ENCODE measurements at places on chromosomes 5 and 9.

- no peak for DNase-seq
Measured at GRCh38 chr9:134406366-134407120, 80.3 kb downstream of the RXRA start.

- peak; percentile 29 for DNase-seq
Measured at GRCh38 chr9:649128-650074, 192.1 kb upstream of the DMRT1 start.

GRCh38 chr9:134286471-134287245, 39.6 kb upstream of the RXRA start:
- DNase-seq, result no peak

- no peak for DNase-seq
Measured at GRCh38 chr5:98428806-98429205, 344.7 kb upstream of the RGMB start.

DNA sequence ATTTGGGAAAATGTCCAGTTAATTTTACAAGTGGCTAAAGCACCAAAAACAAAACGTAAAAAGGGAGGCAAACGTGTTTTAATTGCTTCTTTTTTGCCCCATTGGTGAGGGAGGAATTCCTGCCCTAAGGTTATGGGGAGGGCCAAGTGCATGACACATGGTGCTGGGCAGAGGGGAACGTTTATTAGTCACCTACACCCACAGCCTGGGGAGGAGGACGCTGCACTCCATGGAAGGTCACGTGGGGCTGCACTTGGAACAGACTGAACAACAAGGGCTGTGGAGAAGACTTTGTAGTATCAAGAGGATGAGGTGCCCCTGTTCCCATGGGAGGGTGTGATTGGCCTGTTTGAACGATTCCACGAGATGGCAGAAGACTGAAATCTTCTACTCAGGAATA, 13.7 kb upstream of the ADAMTS16 start:
- no peak for DNase-seq

DNA sequence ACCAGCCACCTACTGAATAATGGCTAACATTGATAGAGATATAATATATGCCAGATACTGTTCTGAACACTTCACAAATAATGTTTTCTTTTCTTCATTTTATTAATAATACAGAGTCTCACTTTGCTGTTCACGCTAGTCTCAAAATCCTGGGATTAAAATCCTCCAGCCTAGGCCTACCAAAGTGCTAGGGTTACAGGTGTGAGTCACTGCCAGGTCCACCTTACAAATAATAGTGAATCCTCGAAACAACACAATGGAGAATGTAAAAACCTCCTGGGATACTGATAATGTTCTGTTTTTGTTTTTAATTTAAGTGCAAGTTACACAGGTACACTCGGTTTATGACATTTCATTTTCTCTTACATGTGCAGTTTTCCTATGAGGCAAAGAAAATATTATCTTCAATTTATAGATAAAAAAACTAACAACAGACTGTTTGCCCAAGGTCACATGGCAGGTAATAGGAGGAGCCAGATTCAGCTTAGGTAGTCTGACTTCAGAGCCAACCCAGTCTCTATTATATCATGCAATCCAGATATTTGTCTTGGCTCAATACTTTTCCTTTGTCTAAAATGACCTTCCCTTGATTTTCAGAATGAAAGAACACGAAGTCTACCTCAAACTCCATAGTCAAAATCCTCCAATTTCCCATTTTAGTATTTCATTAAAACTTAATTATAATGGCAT, 7.8 kb downstream of the ZFR start:
- no peak for DNase-seq

DNA sequence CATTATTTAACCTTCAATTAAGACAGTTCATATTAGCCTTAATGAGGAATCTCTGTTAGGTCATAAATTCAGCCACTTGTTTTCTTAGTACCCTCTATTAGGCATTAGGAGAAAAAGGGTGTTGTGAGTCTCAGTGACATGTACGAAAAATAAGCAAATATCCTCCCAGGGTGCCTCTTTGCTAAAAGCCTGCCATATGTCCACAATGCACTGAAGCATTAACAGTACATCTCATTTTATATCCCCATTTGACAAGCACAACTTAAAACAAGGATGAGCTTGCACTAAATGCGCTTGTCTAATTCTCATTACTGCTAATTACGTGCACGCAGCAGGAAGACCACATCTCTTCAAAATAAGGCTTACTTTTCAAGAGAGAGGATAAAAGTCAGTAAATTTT, 48.4 kb upstream of the SRFBP1 start:
- DNase-seq, result no peak

GRCh38 chr5:40945111-40945510, 35.8 kb downstream of the C7 start:
- no peak for DNase-seq

GRCh38 chr9:107894572-107895261, 405.1 kb upstream of the KLF4 start:
- no peak for DNase-seq

DNA sequence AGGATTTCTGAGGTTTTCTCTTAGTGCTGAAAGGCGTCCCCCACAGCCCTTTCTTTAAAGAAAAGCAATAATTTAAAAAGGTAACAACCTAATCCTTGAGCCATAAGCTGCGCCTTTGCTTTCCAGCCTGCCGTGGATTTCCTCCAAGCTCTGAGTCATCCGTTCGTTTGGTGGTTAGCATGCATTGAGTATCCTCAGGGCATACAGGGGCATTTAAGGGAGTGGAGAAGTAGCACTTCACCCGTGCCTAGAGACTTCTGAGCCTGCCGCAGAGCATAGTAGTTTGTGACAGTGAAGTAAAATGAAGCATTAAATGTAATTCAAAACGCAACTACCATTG, 892 bp upstream of the TNC start:
- no peak for DNase-seq

- DNase-seq, result no peak
Measured at GRCh38 chr5:90182726-90183125, 226.8 kb downstream of the CETN3 start.

DNA sequence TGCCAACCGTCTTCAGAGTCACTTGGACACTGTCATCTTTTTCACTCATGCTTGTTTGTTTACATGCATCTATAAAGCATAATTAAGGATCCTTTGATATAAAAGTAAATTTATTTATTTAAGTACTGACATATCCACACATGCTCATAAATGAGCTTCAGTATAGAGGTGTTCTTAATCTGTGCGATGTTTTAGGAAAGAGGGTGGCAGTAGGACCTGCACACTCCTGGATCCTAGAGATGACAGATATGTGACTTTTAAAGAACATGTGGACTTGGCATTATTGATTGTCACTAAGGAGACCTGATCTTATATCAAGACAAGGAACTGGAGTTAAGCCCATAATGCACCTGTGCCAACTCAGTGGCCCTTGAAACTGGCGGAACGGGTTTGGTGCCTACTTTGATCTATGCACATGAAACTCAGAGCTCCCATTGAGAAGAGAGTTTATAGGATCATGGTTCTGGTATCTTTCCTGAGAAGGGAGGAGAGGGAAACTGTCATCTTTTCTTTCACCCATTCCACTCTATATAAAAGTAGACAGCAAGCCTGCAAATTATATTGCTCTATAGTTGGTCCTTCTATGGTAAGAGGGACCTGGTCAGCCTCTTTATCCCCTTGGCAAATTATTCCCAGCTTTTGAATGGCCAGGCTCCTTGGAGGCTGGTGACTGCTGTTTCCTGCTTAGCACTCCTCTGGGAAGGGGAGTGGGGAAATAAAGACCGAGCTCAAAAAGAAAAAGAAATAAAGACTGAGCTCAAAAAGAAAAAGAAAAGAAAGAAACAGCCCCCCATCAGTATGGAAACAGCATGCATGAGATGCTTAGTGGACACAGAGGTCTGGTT, 57.8 kb upstream of the LIFR start:
- no peak for DNase-seq

DNA sequence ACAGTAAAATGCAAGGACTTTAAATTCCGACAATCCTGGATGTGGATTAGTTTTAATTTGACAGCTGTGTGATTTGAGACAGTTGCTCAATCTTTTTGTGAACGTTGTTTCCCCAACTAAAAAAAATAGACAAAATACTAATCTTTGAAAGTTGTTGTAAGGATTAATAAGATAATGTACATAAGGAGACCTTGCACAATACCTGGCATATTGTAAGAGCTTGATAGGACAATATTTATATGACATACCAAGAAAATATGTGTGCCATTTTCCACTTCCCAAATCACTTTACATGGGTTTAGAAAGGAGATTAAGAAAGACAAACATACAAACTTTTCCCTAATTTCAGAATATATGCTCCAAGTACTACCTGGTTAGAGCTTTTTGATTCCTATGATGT, 25.3 kb downstream of the ARRDC3 start:
- DNase-seq, result no peak

DNA sequence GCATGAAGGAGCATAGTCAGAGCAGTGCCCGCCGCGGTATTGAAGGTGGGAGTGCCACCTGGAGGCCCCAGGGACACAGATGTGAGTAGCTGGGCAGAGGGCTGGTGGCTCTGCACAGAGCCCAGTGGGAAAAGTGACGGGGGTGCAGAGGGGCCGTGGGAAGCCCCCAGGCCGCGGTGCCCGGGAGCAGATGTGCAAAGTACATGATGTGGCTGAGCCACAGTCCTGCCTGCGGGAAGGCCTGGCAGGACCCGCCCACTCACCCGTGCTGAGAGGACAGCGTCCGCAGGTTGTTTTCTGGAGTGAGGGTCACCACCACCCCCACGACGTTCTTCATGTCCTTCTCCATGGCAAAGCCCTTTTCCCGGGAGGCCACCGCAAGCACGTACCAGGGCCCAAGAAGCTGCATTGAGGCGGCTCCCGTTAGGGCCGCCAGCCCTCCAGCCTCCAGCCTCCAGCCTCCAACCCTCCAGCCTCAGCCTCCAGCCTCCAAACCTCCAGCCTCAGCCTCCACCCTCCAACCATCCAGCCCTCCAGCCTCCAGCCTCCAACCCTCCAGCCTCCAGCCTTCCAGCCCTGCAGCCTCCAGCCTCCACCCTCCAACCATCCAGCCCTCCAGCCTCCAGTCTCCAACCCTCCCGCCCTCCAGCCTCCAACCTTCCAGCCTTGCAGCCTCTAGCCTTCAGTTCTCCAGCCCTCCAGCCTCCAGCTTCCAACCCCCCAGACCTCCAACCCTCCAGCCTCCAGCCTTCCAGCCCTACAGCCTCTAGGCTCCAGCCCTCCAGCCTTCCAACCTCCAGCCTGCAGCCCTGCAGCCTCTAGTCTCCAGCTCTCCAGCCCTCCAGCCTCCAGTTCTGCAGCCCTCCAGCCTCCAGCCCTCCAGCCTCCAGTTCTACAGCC, 914 bp downstream of the LCN6 start:
- no peak for DNase-seq

DNA sequence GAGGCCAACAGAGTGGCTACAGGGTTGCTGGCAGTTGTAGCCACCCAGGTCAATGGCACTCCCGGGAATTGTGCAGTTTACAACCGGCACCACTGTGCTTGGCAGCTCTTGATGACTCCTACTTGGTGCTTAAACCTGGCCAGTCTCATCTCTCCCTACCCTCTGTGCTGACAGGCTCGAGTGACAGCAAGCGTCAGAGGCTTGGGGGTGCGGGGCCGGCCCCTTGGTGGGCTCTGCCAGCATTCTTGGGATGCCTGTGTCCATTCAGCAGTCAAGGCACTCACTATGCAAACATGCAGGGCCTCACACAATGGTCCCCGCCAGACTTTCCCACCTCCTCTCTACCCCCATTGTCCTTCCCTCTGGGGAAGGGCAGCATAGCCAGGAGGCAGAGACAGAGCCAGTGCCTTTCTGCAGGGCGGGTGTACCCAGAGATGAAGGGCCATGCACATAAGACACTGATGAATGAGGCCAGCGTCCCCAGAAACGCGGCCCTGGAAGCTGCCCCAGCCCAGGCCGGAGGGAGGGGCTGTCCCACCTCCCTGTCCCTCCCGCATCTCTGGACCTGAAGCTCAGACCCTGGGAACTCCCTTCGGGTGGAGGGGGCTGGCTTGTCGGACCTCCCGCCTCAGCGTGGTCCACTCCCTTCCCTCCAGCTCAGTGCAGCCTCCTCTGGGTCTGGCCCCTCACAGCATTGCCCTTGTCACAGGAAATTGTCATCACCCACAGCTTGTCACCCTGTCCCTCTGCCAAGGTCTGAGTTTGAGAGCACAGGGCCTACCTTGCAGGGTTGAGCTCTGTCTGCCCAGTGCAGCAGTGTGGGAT, 26.4 kb upstream of the NOTCH1 start:
- DNase-seq, result peak; percentile 97

GRCh38 chr5:177547736-177548135, 6.6 kb downstream of the FAM193B start:
- no peak for DNase-seq

DNA sequence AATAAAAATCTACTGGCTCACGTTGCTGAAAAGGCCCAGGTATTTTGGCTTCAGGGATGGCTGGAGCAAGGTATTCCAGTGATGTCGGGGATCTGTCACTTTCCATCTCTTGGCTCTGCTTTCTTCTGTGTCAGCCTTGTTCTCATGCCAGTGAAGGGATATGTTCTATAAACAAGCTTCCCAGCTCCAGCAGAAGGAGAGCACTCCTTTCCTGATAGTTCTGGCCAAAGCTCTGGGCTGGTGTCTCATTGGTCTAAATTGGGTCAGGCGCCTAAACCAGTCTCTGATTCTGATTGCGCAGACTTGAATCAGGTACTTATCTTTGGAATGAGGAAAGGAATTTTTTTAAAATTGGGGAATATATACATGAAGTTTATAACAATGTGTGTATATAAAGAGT, 5.1 kb downstream of the SNX30 start:
- DNase-seq, result no peak

DNA sequence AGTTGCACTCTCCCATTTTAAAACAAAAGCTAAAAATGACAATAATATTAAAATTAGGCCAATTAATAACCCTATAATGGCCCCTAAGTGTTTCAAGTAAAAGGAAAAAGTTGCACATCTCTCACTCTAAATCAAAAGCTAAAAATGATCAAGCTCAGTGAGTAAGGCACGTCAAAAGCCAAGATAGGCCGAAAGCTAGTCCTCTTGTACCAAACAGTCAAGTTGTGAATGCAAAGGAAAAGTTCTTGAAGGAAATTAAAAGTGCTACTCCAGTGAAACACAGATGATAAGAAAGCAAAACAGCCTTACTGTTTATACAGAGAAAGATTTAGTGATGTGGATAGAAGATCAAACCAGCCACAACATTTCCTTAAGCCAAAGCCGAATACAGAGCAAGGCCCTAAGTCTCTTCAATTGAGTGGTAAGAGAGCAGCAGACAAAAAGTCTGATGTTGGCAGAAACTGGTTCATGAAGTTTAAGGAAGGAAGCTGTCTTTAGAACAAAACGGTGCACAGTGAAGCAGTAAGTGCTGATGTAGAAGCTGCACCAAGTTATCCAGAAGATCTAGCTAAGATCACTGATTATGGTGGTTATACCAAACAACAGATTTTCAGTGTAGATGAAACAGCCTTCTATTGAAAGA, 144.1 kb upstream of the ACOT12 start:
- DNase-seq, result no peak

DNA sequence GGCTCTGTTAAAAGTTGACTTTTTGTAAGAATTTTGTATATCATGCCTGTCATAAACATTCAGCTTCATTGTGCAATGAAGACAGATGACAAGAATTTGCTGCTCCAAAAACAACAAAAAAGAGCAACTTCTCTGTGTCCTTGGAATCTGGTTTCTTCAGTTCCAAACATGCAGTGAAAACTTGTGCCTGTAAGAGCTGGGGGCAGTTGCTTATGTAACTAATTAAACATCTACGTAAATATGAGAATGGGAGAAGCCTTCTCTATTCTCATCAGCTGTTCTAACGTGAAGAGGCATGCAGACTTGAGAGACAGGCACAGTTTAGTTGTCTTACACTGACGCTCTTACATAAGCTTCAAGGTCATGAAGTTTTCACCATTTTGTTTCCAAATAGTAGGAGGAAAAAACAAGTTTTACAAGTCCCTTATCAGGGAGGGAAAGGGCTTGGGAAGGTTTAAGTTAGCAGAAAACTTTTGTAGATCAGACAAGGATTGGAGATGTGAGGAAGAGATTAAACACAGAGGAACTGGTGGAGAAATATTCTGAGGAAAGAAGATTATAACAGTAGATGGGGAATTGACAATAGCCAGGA, 170.4 kb downstream of the RFK start:
- DNase-seq, result no peak

All from H9 (cell line).